Suprapubic skin (tissue), 4 donors: ENCODE measurements at places on chromosomes 1 and 21. TPM values are rescaled to one million over a fixed set of nuclear protein-coding genes. Genes with fewer than 3 reads are reported as not detected.

Gene HLX
- total RNA-seq = 4.1 TPM

DNA sequence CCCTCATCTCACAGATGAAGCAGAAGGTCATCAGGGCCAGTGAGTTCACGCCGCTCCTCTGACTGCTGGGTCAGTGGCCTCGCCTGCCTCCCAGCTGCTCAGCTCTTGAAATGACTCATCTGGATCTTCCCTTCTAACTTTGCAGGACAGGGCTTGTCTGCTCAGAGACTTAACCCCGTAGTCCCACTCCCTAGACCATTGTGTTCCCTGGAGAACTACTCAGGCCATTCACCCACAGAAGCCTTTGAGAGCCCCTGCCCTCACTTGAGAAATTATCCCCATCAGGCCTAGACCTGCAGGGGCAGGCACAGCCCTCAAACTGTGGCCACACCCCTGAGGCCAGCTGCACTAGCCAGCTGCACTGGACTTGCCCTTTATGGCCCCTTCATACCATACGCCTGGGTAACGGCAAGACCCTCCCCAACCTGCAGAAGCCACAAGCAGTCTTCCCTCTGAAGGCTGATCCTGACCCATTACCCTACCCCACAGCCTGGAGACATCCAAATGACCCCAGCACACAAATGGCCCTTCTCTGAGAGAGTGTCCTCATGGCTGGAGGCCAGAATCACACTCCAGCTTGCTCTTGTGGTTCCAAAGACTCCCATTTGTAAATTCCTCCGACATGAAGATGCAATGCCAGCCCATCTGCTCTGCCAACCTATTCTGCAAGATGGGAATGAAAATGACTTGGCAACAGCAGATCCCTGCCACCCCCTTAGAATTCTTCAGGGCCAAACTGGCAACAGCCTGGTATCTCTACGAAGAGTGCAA is 33.2 kb downstream of the RCSD1 start:
- no peak for DNase-seq

Gene MCOLN3
- total RNA-seq = 10.7 TPM

- no peak for DNase-seq
Observed at GRCh38 chr1:173409613-173410012, 67.5 kb upstream of the PRDX6 start.

DNA sequence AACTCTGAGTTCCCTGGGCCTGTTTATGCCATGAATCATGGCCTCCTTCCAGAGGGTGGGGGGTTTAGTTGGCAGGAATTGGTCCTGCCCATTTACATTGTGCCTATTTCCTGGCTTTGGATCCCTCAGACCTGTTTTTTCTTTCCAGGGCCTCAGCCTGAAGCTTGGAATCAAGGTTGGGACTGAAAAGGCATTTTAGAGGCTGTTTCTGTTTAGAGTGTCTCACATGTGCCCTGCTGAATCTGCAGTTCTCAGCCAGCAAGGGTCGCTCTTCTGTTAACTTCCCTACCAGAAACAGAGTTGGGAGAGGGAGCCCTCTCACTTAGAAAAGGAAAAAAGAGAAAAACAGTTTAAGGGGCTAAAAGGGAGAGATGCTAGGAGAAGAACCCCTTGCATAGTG is 191.1 kb downstream of the PTPRC start:
- no peak for DNase-seq

DNA sequence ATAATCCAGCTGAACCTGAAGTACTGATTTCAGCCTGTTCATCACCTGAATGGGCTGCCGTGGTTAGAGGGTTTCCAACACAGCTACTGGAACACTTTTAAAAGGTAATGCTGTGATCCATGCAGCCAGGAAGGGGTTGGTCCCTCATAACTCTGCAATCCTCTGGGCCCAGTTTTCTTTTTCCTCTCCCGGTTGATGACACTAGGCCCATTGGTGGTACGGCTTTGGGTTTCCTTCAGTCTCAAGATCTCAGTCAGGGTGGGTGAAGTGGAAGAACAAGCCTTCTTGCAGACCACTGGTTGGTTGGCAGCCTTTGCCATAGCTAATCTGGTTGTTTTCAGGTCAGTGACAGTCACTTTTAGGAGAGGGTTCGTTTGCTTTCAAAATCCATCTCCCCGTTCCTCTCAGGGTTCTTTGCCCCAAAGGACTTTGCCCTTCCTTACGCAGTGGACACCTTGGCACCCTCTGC is 502 bp upstream of the SLC35A3 start:
- no peak for DNase-seq

- no peak for DNase-seq
Observed at GRCh38 chr21:31518580-31518979, 140.9 kb upstream of the SOD1 start.

DNA sequence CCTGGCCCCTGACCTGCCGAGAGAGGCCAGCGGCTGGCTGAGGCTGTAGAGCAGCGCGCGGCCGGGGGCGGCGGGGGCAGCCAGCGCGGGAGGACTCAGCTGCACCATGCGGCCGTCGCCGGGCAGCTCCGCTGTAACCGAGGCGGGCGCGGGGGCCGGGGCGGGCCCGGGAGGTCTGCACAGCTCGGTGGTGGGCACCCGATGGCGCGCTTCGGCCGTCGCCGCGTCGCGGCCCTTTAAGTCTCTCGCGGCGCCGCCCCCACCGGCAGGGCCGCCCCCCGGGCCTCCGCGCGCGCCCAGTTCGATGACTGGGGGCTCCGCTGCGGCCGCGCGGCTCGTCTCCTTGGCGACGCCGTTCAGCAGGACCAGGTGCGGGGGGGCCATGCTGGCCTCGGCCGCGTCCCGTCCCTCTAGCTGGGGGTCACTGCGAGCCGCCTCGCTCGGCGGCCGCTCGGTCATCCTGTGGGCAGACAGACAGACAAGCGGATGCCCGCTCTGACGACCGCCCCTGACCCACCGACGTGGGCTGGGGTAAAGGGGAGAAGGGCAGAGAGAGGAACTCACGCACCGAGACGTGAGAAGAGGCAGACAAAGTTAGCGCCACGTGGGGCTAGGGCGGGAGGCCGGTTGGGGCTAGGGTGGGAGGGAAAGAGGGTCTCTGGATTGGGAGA is 6.5 kb downstream of the TAL1 start:
- DNase-seq = no peak

GRCh38 chr1:39754906-39755504 is 16.1 kb downstream of the OXCT2 start:
- no peak for DNase-seq

GRCh38 chr1:59040486-59040885 is 256.4 kb upstream of the FGGY start:
- DNase-seq = no peak
